ENCODE measurements at places on chromosomes 2 and 18. TPM values are rescaled to one million over a fixed set of nuclear protein-coding genes. Genes with fewer than 3 reads are reported as not detected.

The CHRND gene
- not detected for total RNA-seq

The DSG4 gene
- total RNA-seq, result not detected

The CCDC148 gene
- total RNA-seq, result not detected

- H3K4me1 ChIP-seq, result peaks cover 34% of the 10 kb centered on the region
- H3K4me3 ChIP-seq, result peak overlapping the region; percentile 4
- no peaks in the 10 kb centered on the region for H3K36me3 ChIP-seq
- H3K27me3 ChIP-seq, result no peaks in the 10 kb centered on the region
- H3K27ac ChIP-seq, result peak overlapping the region; percentile 84
Measured at GRCh38 chr2:160405077-160405867, 88.3 kb downstream of the RBMS1 start.

DNA sequence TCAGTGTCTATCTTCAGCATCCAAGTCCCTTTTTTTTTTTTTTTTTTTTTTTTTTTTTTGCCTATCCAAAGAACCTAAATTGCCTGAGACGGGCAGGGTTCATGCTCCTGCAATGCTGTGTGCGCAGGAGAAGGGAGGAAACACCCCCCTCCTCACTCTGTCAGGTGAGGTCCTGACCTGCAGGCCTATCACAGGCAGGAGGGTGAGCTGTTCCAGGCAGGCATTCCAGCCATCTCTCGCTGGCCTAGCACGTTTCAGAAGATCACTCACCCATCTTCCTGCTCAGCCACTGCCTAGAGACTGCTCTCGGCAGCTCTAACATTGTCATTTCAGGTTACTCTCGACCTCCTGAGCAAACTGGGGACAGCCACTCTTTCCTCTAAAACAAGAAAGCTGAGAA lies 48.4 kb upstream of the LAPTM4A start:
- H3K4me1 ChIP-seq, result no peaks in the 10 kb centered on the region
- DNase-seq, result no peak
- no peaks in the 10 kb centered on the region for H3K36me3 ChIP-seq
- no peak overlapping the region for H3K4me3 ChIP-seq

The ERFE gene
- 4.8 TPM for total RNA-seq

The PDE11A gene
- total RNA-seq, result not detected

The TTC32 gene
- 45.3 TPM for total RNA-seq

The C2orf66 gene
- total RNA-seq, result not detected

Measured in natural killer cell (primary cell).